CD4-positive, alpha-beta T cell treated with Interleukin-15 for 1 hour (primary cell): ENCODE measurements at places on chromosomes 3 and 15.
A peak's percentile ranks its signal among the peaks of the same experiment; 100 is the strongest.

- DNase-seq, result no peak
Measured at GRCh38 chr3:178487752-178488151, 48.5 kb upstream of the KCNMB2 start.

DNA sequence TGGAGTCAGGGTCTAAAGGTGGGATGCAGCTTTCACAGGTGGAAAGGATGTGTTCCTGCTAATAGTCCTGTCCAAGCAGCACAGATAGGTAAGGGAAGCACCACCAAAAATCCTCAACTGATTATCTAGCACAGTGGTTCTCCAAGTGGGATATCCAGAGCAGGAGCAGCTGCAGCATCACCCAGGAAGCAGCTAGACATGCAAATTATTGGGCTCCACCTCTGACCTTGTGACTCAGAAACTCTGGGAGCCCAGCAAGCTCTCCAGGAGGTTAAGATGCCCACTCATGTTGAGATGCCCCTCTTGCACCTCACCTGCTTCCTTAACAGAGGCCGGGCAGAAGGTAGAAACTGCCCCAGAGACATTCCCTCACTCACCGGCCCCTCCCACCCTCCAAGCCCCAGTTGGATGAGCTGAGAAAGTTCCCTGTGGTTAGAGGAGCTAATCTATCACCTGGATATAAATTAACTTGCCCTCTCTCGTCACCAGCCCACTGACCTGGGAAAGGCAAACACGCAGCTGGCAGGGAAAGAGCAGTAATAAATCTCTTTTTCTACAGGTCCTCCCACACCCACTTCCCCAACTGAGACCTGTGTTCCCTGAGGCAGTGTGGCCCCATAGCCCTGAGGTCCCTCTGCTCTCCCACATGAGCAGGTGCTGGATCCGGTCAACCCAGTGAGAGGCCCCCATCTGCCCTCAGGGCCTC, 39.3 kb downstream of the ADCY5 start:
- DNase-seq, result no peak

- peak; percentile 74 for DNase-seq
Measured at GRCh38 chr15:89057506-89058133, 30.6 kb upstream of the ABHD2 start.

GRCh38 chr3:99842826-99843589, 25.3 kb downstream of the CMSS1 start:
- no peak for DNase-seq

GRCh38 chr3:175598740-175599139, 739.6 kb downstream of the NAALADL2 start:
- DNase-seq, result no peak

GRCh38 chr3:57729334-57730045, 26.6 kb upstream of the SLMAP start:
- DNase-seq, result no peak

DNA sequence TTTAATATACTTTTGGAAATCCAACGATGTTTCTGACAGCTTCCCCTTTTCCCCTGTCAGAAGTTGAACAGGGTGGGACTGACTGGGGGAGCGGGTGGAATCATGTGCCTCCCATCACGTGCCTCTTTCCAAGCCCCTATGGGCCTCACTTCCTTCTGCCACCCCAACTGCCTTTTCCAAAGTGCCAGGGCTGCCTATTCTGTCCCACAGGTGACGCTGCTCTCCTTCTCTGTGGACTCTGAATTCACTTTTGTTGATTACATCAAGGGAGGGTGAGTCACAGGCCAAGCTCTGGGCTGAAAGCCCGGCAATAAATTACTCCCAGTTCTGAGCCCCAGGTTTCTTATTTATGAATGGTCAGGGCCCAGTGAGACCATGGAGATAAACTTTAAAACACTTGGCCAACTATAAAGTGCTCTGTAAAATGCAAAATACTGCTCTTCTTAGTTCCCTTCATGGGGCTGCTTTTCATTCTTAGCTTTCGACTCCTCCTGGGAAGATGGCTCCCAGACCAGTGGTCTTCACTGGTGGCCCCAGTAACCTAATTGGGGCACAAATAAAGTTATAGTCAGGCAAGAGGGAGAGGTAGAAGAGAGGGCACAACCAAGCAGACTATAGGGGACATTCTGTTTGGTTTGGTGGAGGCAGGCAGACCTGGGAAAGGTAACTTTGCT, 12.3 kb downstream of the CPNE9 start:
- DNase-seq, result peak; percentile 69

GRCh38 chr3:20401253-20401652, 215.2 kb upstream of the SGO1 start:
- DNase-seq, result no peak

- DNase-seq, result no peak
Measured at GRCh38 chr3:143731776-143732175, 116.5 kb downstream of the SLC9A9 start.

DNA sequence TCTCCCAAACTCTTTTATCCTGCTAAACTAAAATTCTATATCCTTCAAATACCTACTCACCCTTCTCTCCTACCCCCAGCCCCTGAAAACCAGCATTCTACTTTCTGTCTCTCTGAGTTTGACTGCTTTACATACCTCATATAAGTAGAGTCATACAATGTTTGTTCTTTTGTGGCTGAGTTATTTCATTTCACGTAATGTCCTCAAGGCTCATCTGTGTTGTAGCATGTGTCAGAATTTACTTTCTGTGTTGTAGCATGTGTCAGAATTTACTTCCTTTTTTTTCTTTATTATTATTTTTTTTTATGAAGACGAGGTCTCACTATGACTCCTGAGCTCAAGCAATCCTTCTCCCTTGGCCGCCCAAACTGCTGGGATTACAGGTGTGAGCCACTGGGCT, 20.1 kb downstream of the IFT122 start:
- DNase-seq, result no peak

DNA sequence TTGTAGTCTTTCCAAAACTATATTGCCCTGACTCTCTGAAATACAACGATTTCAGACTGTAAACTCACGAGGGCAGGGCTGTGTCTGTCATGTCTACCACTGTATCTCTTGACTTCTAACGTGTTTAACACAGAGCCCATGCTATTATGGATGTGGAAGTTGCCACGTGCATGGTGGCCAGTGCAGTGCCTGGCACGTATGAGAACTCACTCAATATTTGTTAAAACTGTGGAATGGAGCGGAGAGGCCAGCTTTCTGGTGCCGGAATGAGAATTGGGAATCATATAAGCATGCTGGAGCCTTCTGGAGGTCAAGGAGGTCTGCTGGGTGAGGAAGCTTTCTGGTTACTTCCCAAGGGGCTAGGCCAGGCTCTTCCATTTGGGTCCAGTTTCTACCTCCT, 220.6 kb upstream of the LYSMD4 start:
- no peak for DNase-seq

DNA sequence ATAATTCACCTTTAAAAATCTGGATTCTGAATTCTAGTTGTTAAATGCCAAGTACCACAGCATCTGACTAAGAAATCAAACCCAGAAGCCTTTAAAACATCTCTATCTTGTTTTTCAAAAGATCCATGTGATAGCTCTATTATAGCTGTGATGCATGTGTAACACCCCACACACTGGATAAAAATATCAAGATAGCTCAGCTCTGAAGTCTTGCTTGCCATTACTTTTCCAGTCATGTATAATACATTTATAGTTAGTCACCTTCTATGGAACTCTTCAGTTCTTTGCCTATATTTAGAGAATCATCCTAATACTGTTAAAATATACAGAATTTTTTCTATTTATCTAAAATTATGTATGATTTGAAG, 11.6 kb downstream of the ARPP19 start:
- DNase-seq, result no peak

- DNase-seq, result no peak
Measured at GRCh38 chr15:72307026-72307425, 12.9 kb downstream of the CELF6 start.

- no peak for DNase-seq
Measured at GRCh38 chr15:33467146-33467815, 156.5 kb downstream of the RYR3 start.

DNA sequence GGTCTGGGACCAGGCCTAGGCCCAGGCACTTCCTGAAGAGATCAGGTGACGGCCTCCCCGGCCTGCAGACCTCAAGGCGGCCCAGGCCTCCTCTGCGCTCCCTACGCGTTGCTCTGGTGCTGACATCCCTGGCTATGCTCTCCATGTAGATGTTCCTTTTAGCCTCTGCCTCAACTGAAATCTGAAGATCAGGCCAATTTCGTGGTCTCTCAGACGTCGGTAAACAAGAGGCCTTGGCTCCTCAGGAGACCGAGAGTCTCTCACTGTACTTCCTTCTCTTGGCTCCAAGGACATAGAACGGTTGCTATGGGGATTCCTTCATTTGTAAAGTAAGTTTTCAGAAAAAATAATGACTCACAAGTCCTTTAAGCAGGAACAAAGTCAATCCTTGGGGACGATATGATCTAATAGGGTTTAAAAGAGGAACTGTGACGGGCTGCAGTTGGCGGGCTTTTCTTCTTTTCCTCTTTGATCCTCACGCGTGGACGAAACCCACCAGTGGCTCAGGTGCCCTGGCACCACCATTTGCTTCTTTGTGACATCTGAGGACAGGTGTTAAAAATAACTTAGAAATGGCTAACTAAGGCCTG, 55.6 kb upstream of the CGNL1 start:
- no peak for DNase-seq

- no peak for DNase-seq
Measured at GRCh38 chr15:28920781-28921331, 35.1 kb downstream of the APBA2 start.

- no peak for DNase-seq
Measured at GRCh38 chr3:73321286-73321999, 260.0 kb downstream of the EBLN2 start.

DNA sequence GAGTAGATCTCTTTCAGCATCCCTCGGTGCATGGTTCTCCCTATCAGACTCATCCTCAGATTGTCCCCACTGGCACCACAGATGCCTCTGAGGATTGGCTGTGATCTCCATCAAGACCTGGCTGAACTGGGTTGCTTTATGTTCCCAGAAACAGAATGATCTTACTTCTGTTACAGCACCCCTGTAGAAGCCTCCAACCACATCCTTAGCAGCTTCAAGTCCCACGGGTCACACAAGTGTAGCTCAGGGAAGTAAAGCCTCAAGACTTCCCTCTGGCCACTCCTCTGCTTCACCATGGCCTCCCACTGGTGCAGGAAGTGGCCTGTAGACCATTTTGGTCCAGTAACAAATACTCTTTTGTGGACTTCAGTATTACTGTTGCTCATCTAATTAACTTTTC, 566.4 kb upstream of the SUCLG2 start:
- no peak for DNase-seq

- DNase-seq, result no peak
Measured at GRCh38 chr3:100420885-100421284, 19.5 kb downstream of the LNP1 start.

GRCh38 chr3:123593381-123593780, 8.5 kb upstream of the HACD2 start:
- no peak for DNase-seq

DNA sequence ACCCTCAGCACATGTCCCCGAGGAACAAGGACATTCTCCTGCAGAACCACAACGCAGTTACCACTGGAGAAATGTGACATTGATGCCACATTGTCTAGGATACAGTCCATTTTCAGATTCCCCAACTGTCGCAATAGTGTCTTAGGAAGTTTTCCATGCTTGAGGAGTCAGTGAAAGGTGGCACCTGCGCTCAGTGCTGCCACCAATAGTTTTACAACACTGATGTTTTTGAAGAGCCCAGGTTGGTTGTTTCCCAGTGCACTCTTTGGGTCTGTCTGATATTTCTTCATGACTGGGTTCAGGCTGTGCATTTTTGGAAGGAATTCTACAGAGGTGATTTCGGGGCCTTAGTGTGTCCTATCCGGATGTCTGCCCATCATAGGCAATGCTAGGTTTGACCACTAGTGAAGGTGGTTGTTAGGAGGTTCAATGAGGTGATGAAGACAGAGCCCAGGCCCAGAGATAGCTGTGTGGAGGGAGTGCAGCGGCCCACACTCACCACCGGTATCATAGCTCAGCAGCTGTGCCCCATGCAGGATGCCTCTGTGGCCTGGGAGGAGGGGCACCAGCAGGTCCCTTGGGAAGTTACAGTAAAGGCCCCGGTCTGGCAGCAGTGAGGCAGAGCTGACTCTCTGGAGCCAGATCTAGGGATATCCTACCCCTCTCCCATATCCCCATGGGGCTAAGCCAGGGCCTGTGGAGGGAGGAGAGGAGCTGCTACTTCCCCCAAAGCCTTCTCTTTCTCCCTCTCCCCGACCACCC, 96.6 kb downstream of the DNAJB8 start:
- DNase-seq, result no peak

- DNase-seq, result no peak
Measured at GRCh38 chr3:181721046-181721875, 9.5 kb downstream of the SOX2 start.

DNA sequence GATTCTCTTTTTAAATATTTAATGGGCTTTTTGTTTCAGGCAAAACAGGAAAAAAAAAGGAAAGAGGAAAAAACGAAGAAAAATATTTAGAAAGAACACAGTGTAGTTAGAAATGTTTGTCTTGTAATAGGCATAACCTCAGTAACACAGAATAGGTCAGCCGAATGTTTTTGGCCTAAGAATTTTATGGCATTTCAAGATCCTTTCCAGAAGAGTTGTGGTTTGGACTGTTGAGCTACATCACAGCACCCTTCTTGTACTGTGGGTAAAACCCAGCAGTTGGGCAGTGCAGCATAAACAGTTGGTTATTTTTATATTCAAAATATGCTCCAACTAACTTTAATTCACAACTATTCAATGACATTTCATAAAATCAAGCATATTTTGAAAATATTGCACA, 474.4 kb upstream of the AGTR1 start:
- DNase-seq, result no peak

GRCh38 chr3:102195198-102195948, 239.4 kb upstream of the ZPLD1 start:
- DNase-seq, result no peak
